ENCODE measurements at places on chromosomes 1 and 21.

- no peak for DNase-seq
These were observed 47.5 kb downstream of the SYDE2 start for GRCh38 chr1:85153149-85153891.

- peak; percentile 49 for DNase-seq
These were observed 612.0 kb downstream of the MATN1 start for GRCh38 chr1:30111431-30111830.

- no peak for DNase-seq
These were observed 246.3 kb downstream of the SIPA1L2 start for GRCh38 chr1:232383455-232384123.

GRCh38 chr1:81592233-81592632 is 208.5 kb upstream of the ADGRL2 start:
- no peak for DNase-seq

GRCh38 chr1:56585985-56586384 is 6.6 kb upstream of the PLPP3 start:
- no peak for DNase-seq

DNA sequence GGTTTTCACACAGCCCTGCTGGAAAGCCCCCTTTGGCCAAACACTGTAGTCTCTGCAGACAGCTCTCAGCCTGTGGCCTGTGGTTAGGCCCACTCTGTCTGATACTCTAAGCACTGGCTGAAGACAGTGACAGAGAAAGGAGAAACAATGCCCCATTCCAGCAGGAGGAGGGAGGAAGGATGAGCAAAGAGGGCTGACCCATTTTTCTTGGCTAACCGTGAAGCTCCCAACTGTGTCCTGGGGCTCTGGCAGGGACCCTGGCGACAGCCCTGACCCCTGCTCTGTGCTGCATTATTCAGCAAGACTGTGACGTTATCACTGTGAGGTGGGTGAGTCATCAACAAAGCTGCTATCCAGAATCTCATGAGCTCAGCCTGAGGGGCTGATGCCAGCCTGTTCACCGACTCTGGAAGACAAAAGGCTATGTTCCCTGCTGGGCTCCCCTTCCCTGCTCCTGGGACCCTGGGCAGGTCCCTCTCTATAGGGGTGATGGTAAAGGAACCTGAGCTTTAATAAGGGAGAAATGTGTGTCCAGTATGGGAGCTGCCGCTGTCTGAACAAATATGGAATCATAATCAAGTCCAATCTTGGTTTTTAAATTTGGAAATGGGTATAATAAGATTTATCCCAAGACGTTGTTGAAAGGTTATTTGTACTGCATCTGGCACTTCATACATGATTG is 107.0 kb downstream of the RHOU start:
- DNase-seq: no peak

GRCh38 chr1:227213426-227213825 is 104.9 kb downstream of the CDC42BPA start:
- DNase-seq: no peak

DNA sequence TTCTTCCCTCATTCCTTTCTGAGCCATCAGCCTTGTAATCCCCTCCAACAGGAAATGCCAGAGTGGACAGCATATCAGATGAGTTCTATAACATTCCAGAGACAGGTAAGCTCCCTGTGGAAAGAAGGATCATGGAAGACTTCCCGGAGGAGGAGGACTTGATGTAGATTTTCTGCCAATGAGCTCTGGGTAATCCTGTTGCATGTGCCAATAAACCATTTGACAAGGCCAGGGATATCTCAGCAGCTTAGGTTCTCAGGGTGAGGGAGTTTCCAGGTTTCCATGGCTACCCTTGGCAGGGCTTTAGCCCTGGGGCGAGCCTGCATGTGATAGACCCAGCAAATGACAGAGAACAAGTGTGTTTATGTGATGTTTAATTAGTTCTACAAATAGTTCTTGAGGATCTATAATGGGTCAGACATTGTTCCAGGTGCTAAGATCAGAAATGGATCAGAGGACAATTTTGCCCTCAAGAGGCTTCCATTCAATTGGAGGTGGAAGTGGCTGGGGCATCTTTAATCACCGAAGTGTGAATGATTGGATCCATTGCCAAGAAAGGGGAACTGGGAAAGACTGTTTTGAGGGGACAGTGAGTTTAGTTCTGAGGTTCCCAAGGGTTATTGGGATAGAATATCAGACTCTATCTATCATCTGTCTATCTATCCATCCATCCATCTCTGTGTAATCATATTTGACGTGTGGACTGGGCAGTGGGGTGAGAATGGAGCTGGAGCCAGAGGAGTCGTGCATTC is 6.9 kb downstream of the PLA2G5 start:
- no peak for DNase-seq

DNA sequence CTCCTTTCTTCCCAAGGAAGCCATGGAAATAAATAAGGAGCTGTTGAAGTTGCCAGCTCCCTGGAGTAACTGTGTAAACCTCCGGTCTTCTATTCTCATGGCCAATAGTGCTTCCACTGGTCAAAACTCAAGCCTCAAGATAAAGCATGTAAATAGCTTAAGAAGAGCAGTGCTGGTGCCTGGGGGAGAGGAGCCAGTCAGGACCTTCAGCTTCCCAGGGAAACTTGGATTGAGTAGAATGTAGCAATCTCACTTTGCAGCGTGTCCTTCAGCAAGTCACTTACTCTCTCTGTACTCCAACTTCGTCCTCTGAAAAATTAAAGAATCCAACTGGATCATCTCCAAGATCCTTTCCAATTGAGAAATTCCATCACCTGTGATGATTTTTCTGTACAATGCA is 44.7 kb downstream of the NAV1 start:
- DNase-seq: no peak

DNA sequence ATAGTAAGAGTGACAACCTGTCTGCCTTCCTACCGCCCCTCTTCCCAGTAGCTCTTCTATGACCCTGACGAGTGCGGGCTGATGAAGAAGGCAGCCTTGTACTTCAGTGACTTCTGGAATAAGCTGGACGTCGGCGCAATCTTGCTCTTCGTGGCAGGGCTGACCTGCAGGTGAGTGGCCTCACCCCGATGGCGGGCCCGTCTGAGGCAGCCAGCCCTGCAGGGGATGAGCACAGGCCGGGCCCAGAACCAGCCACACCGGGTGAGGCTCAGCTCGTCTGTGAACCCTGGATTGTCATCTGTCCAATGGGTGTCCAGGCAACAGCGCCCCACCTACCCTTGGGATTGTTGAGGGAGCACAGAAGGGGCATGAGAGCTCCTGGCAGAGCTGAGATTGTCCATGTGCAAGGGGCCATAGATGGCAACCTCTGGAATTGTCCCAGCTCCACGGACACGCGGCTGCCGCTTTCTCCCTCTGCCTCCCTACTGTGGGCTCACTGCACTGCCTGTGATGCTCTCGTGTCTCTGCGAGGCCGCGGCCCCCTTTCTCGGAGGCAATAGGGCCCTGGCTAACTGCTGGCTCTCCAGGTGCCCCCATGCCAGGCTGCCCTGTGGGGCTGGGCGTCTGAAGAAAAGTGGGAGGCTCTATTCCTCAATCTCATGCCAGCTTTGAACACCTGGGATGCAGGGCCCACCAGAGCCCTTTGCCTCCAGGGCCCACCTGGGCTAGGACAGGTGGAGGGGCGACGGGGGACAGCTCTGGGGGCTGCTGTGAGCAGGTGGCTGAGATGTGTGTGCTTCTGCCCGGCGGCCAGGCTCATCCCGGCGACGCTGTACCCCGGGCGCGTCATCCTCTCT is 50.0 kb upstream of the LRRC3 start:
- DNase-seq: no peak

GRCh38 chr1:247467129-247467528 is 9.2 kb upstream of the OR2B11 start:
- no peak for DNase-seq

DNA sequence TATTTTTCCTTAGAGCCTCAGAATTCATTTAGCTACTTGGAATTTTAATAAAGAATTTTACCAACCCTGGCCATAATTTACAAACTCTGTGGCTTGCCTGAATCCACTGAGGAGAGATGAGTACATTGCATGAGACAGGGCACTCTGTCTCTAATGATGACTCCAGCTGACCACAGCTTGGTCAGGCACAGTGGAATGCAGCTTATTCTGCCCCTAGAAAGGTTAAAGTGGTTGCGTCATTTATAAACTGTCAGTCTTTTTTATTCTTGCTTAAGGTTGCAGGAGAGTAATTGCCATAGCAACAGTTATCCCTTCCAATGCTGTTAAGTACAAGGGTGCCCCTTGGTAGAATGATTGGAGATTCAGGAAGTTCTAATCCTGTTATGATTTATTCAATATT is 28.3 kb downstream of the PDE4B start:
- DNase-seq: no peak

DNA sequence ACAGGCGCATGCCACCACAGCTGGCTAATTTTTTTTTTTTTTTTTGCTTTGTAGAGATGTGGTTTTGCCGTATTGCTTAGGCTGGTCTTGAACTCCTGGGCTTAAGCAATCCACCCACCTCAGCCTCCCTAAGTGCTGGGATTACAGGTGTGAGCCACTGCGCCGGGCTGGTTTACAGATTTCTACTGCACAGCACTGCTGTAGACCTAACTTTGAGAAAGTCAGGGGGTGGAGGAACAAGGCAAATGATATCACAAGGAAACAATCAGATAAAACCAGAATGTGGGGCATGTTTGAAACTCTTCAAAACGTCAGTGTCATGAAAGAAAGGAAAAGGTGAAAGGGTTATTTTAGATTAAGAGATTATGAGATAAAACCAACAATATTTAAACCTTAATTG is 45.3 kb downstream of the URB2 start:
- DNase-seq: no peak

DNA sequence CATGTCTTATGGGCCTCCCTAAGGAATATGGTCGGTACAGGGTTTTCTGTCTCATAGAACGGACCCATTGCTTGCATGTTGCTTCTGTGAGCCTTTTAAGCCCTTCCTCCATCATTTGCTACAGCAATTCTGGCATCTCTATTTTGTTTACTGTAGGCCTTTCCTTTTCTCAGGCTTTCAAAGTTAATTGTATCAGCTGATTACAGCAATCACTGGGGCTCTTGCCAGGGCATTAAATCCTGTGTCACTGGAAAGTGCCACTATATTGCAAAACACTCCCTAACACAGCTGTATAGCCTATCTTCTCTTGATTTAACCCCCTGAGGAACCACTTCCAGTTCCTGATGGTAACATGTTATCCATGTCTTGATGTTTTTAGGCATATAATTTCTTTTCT is 156.5 kb downstream of the PDE4B start:
- no peak for DNase-seq

DNA sequence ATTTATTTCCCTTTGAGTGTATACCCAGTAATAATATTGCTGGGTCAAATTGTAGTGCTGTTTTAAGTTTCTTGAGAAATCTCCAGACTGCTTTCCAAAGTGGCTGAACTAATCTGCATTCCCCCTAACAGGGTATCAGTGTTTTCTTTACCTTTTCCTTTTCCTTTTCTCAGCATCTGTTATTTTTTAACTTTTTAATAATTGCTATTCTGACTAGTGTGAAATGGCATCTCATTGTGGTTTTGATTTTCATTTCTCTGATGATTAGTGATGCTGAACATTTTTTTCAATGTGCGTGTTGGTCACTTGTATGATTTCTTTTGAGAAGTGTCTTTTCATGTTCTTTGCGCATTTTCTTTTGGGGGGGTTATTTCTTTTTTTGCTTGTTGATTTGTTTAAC is 374.9 kb upstream of the BRINP3 start:
- no peak for DNase-seq

GRCh38 chr1:189496768-189497167 is 980.9 kb downstream of the BRINP3 start:
- no peak for DNase-seq

DNA sequence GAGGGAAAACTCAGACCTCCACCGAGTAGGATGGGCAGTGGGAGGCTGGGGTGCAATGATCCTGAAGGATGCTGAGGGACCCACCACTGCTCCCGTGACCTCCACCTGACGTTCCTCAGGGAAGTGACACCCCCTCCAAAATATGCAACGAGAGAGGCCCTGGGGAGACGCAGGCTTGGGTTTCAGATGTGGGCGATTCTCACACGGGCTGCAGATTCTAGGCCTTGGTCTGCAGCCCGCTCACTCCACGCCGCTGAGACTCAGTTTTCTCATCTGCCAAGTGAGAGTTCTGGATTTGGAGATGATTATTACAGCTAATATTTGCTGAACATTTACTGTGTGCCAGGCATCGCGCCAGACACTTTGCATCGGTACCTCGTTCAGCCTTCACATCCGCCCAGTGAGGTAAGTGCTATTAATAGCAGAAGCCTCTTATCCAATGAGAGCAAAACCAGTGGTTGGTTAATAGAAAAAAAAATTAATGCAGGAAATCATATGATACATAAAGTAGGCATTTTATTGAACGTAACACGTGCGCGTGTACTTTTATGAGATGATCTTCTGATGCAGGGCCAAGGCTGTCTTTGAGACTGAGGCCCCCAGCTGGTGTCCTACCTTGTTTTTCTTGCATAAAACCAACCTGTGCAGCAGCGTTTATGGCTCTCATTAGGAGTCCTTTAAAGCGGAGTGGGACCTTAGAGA is 102.0 kb upstream of the RUNX3 start:
- peak; percentile 55 for DNase-seq

DNA sequence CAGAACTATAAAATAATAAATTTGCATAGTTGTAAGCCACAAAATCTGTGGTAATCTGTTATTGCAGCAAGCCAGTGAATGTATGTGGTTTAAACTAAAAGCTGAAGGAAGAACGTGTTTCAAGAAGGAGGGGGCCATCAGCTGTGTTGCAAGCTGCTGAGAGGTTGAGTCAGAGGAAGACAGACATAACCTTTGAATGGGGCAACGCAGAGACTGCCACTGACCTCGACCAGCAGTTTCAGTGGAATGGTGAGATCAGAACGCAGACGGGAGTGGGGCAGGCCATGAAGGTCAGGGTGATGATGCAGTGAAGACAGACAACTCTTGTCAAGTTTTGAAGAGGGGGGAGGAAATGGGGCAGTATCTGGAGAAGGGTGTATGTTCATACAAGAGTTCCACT is 23.2 kb upstream of the QSOX1 start:
- DNase-seq: peak; percentile 52

DNA sequence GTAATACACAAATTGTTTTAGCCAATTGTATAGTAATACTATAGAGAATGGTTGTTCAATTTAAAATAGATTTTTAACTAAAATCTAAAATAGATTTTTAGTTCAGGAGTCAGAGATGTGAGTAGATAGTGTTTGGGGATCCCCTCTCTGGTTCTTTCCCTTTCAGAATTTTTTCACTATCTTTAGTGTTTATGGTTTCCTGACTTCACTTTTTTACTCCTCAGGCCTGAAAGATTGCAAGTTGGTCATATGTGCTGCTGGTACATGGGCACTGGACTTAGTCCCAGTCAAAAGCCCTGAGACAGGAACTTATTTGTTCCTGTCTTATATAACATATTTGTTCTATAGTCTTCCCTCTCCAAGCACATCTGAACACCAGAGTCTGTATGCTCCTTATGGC is 96.8 kb upstream of the ATP1B1 start:
- no peak for DNase-seq

All from stimulated activated CD8-positive, alpha-beta memory T cell treated with anti-CD3 and anti-CD28 coated beads, Interleukin-4, amount 100 ng/mL, for 48 hours (primary cell).